ENCODE measurements at places on chromosomes 1 and 21.

DNA sequence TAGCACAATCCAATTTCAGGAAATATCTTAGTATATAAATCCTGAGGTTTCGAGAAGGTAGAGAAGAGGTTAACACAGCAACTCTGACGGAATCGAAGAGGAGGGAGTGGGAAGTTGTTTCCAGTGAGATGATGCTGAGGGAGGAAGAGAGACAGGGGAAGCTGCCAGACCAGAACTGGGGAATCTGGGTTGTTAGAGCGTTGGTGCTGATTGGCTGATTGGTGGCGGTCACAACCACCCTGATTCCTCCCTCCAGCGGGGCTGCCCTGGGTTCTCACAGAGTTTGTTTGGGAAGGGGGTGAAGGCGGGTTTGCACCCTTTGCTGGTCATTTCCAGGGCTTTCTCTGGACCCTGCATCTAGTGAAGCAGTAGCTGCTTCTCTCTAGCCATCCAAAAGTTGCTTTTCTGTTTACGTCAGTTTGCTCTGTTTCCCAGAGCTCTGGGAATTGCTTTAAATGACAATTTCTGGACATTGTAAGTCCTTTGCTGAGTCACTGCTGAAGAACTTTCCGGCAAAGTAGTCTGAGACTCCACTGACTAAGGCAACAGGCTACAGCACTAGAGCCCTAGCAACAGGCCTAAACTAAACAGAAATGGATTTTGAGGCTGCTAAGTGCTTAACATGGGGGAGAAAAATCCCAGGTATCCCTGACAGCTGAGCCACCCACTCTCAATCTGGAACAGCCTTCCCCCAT is 90.1 kb downstream of the TENT5C start:
- DNase-seq: no peak

DNA sequence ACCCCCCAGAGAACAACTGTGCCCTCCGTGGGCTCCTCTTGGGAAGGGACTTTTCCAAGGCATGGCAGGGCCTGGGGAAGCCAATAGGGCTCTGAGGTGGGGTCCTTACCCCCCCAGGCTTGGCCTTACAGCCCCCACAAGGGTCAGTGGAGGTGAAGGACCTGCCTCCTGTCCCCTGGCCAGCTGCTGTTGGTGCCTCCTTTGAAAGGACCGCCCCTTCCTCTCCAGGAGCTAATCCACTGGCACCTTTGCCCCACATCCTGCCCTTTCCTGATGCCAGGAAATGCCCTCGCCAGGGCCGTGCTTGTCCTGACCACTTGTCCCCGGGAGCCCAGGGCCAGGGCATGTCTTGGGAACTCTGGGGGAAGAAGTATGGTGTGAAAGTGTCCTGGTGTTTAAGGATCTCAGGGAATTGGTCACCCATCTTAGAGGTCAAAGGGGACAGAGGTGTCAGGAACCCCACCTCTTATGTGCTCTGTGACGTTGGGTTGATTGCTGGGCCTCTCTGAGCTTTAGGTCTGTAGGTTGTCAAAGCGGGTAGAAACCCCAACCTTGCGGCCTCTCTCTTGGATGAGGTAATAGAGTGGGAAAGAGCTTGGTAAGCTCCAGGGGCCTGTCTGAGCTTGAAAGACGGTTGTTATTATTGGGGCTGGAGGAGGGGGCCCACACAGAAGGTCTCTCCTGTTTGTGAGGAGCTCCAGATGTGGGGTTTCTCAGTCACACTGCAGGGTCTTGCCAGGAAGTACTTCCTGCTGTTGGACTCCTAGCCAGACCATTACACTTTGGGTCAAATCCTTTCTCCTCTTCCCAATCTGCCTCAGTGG is 2.8 kb downstream of the KCNQ4 start:
- DNase-seq: no peak

- no peak for DNase-seq
Measured at GRCh38 chr1:45892068-45892785, 88.8 kb downstream of the MAST2 start.

DNA sequence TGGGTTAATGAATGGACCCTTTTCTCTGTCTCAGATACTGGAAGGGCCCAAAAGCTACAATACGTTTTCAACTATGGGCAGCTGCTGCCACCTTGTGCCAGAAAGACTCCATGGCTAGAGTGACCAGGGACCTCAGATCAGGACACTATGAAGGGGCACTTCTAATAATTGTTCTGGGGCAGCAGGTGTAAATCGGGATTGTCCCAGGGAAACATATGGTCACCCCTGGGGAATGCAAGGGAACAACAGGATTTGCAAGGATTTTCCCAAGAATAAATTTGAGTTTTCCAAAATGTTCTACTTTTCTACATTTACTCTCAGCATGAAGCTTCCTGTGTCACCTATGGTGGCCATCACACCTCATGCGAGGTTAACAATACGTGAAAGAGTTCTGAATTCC is 12.0 kb upstream of the FCAMR start:
- peak; percentile 72 for DNase-seq

- DNase-seq: peak; percentile 22
Measured at GRCh38 chr1:151133018-151133806, 13.2 kb downstream of the SEMA6C start.

DNA sequence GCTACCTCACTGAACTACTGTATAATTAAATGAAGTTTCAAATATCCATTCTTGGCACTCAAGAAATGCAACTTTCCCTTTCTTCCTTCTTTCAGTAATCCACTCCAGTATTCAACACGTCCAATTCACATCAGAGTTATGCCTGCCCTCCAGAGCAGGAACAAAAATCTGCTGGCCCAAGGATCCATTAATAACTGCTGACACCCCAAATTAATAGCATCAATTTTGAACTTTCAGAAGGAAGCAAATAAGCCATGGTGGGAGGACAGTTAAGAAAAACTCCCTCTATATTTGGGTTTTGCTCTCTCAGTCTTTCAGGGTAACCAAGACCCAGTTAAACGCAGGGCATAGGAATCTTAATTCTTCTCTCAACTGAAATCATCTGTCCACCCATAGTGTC is 31.9 kb upstream of the TNFSF4 start:
- no peak for DNase-seq

DNA sequence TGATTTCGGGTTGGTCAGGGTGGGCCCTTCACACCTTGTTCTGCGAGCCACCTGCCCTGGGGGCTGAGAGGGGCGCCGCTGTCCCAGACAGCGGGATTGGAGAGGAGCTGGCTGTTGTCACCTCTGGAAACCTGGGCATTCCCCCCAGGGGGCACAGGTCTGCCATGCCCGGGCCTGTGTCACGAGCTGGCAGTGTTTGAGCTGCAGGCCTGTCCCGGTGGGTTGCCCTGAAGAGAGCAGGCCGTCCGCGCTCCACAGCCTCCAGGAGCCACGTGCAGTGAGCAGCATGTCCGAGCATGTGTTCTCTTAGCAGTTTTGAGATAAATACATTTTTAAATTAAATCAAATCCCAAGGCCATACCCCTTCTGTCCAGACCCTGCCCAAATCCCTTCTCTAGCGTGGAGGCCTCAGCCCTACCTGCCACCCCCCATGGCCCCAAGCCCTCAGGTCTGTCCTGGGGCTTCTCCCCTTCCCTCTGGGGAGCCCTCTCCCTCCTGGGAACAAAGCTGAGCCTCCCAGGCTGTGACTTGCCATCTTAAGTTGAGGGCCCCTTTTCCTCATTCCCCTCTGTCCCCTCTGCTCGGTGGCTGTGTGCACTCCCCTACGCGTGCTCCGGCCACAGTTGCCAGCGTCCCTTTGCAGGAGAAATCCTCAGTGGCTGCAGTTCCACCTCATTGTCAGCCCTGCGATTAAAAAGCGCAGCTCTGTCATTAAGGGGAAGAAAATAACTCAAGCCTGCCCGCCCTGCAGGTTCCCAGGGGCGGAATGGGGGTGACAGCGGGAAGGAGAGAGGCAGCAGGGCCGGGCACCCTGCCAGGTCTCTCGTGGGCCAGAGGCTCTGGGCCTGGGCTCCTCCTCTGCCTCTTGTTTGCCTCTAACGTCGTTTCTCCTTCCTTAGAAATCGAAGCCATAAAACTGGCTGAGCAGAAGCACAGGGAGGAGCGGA is 26.6 kb downstream of the SLX9 start:
- DNase-seq: no peak

DNA sequence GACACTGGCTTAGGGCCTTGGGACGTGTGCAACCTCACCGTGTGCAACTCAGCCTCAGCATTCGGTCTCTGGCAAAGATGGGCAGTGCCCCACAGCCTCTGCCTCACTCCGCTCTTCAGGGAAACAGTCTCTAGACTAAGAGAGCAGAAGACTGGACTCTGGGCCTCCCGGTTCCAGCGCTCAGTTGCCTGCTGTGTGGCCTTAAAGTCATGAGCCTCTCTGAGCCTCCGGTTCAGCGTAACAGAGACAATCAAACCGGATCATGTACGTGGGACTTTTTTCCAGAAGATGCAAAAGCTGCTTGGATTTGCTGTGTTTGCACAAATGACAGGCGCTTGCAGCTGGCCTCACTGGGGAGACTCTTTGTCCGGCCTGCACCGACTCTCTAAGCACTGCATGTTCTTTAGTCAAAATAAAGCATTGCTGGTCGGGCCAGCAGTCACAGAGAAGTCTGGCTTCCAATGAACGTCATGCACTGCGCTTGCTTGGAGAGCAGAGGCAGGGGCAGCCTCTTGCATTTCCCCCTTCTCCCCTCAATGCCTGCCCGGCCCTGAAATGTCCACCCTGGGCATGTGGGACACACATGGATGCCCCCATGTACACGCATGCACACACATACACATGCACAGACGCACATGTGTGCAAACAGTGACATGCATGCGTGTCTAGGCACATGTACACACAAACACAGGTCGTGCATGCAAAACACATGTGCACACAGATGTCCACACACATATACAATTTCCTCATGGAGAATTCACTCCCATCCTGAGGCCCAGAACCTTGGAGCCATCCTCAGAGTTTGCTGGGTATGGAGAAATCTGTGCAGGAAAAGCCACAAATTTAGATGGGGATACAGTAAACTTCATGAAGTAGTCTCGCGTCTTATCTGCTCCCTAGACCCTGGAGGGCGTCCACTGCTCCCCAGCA is 152.4 kb downstream of the PRDM16 start:
- no peak for DNase-seq

DNA sequence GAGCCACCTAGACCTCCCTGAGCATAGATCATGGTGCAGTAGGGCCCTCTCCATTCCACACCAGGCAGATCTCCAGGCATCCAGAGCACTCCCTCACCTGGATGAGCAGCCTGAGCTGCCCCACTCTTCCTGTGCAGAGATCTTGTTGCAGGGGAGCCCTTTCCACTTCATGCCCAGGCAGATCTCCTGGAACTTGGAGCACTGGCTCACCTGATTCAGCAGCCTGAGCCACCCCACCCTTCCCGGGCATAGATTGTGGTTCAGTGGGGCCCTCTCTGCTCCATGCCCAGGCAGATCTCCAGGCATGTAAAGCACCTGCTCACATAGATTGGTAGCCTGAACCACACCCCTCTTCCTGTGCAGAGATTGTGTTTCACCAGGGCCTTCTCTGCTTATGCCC is 78.0 kb downstream of the SEC16B start:
- no peak for DNase-seq

DNA sequence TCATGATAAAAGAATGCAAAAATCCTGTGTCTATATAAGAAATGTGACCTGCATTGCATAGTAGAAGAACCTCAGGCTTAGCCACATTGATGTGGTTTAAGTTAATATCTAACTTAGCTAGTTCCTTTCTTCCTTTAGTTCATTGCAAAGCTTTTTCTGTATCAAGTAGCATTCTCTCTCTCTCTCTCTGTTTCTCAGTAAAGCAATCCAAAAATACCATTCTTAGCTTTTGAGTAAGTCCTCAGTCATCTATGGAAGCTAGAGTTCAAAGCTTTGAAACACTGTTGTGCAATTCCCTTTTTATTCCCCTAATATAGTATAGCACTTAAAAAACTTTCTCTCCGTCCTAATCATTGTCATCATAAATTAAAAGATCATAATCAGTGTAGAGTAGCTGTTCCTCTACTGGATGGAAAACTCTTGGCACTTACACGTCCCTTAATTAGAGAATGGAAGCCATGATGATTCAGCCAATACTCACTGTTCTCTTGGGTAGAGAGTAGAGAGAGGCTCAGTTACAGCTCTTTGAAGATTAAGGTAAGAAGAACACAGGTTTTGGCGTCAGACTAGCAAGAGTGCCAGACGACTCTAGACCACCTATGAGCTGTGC is 350.3 kb upstream of the LYPLAL1 start:
- DNase-seq: no peak

DNA sequence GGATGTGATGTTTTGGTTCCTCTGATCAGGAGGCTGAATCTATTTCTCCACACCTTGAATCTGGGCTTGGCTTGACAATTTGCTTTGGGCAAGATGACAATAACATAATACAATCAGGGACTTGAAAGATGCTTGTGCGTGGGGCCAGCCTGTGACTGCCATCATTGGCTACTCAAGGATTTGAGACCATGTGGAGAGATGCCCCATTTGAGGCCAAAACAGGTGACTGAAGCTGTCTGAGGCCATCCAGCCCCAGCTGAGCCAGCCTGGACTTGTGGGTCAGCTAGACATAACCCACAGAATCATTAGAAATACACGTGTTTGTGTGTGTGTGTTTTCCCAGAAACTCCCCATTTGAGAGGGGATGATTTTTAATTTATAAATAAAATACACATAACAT is 421.5 kb downstream of the PTPRU start:
- no peak for DNase-seq

- DNase-seq: no peak
Measured at GRCh38 chr1:18290740-18291412, 183.3 kb downstream of the IGSF21 start.

DNA sequence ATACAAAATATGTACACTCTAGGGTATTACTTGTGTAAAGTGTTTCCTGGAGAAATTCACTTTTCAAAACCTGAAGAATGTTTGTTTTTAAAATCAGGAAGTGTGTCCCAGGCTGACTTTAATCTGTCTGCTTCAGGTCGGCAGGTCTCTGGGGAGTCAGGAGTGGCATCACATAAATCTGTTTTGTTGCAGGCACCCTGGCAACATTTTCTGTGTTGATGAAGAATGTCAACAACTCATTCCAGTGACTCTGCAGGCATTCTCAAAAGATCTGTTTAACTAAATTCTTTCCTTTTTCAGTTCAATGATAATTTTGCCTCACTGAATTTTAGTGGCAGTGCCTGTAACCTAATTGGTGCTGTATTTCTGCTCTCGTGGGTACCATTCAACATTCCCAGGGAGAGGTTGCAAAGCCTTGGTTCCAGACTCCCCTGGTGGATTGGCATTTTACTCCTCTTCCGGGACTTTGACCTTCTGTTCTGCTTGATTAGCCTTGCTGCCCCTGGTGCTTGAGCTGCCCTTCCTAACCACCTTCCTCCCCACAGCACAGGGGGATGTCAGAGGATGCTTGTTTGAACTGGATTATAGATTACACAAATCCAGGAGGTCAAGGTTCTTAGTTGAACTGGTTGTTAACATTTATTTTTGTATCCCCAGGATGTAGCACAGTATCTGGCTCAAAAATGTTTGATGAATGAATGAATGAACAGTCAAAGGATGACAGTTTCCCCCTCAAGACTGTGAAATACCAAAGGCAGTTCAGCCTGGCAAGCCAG is 55.4 kb upstream of the LPGAT1 start:
- DNase-seq: no peak

DNA sequence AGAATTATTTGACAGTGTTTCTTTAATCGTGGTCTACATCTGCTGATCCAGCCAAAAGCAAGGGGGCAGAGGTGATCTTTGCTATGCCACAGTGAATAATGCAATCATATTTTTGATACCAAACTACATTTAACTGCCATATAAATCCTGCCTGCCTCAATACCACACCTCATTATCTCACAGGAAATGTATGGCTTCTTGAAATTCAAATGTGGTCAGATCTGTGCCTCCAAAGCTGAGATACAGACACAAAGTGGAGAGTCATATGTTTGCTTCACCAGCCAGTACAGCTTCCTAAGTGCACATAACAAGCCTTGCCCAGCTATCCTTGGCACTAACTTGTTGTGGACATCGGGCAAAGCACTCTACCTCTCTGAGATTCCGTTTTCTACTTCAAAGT is 250.0 kb upstream of the NFIA start:
- no peak for DNase-seq
